ENCODE measurements at places on chromosomes 7 and 10.

DNA sequence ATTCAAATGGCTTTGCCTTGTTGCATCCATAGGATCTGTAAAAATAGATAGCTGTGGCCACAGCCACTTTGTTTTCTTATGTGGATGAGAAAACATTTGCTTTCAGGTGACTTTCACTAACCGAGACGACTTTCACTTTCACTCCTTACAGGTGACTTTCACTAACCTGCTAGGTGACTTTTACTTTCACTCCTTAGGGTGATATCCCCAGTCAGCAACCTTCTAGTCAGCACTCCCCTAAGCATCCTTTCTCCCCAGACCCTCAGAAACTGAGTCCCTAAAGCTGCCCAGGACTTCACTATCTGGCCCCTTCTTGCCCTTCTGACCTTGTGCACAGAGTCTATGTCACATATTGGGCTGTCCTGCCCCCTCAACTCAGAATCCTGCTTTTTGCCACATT, 177.5 kb downstream of the RELN start:
- no peak for DNase-seq

GRCh38 chr10:84743483-84743882, 415.1 kb downstream of the CCSER2 start:
- DNase-seq = no peak

- no peak for DNase-seq
Measured at GRCh38 chr10:58587676-58588075, 75.0 kb downstream of the BICC1 start.

DNA sequence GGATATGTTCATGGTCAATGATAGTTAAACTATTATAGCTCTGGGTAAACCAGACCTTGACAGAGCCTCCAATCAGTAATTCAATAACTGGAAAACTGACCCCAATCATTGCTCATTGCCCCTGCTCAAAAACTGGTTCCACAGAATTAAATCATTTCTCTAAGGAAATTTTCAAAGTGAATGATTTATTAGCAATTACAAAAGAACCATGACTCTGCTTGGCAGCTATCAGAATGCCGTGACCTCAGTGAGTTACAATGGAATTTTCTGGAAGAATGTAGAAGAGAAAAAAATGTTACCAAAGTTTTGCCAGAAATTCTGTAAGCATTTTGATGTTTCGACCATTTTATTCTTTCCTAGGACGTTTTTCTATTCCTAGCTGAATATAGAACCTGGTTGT, 106.8 kb upstream of the APBB1IP start:
- DNase-seq = no peak

GRCh38 chr10:33901166-33901565, 566.7 kb upstream of the NRP1 start:
- DNase-seq = no peak

Measured in BE2C (cell line).